AG10803 (cell line): ENCODE measurements at places on chromosomes 3 and 15.

DNA sequence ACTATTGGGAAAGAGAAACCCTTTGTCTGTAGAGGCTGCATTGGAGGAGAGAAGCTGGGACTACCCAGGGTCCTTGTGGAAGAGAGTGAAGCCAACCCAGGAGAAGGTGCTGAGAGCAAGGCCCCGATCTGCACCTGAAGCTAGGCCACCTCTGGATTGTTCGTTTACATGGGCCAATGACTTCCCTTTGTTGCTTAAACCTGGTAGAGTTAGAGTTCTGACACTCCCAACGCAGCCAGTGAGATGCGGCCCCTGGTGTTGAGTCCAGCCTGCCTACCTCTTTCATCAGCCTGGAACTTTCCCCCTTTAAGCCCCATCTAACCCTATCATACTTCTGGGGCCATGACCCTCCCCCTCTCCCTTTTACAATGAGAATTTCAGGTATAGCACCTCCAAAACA, 30.8 kb downstream of the CCDC13 start:
- DNase-seq, result no peak

GRCh38 chr15:70812827-70813364, 41.1 kb downstream of the LARP6 start:
- DNase-seq, result no peak

- DNase-seq, result no peak
Observed at GRCh38 chr3:176190755-176191154, 1006.5 kb downstream of the TBL1XR1 start.

- DNase-seq, result no peak
Observed at GRCh38 chr3:23256741-23257435, 53.8 kb downstream of the UBE2E2 start.

- no peak for DNase-seq
Observed at GRCh38 chr3:45623393-45623792, 28.8 kb downstream of the LIMD1 start.

GRCh38 chr3:151155409-151156128, 47.4 kb downstream of the GPR171 start:
- no peak for DNase-seq

DNA sequence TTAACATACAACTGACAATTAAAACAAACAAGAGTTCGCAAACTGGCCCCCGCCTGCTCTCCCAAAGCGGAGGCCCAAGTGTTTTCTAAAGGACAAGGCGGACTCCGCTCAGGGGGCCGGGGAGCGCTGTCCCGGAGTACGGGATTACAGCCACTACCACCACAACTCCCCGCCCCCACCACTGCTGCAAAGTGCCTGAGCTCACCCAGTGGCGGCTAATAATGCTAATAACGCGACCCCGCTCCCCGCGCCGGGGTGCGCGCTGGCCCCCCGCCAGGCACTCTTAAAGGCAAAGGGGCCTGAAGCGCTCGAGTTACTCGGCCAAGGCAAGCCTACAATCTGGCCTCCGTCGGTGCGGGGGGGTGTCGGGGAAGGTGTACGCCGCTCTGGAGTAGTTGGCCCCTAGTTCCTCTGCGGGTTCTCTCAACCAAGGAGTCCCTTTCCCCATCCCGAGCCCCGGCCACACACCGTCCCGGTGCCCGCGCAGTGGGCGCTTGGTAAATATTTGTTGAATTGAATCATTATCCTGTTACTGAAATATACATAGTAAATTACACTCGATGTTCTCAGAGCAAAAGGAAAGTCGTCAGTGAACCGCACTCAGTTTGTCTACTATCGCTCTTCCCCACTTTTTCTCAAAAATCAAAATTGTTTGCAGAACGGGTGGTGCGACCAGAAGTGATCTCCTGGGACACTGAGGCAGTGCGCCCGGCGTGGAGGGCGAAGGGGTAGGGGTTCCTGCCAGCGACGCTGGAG, 827 bp downstream of the WNT5A start:
- peak; percentile 84 for DNase-seq

DNA sequence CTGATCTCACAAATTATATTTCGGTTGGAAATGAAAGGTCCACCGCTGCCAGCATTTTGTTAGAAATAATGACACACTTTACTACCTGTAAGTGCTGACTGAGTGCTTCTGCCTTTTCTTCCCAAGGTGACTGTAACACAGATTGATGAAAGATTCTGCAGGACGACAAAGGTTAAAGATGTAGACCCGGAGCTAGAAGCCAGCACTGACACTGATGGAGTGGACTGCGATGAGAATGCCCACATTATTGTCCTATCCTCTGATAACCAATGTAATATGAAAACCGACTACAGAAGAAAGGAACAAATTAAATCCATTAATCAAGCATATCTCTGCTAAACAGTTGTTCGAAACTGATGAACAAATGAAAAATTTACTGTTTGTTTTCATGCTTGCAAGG, 666.5 kb downstream of the GBE1 start:
- DNase-seq, result no peak

DNA sequence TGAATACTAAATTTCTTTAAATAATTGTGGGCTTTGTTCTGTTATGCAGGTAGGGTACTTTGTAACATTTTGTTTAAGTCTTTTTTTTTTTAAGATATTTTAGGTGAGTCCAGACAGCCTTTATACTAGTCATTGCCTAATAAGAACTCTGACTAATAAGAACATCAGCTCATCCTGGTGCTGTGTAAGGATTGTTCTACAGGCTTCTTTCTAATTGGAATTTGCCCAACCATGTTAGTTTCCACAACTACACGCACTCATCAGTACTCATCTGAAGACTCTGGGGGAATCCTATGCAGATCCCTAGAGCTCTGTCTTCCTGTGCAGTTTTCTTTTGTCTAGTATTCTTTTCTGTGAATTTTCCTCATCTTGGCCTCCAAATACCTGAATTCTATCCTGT, 741.8 kb downstream of the IGSF11 start:
- no peak for DNase-seq

- peak; percentile 73 for DNase-seq
Observed at GRCh38 chr3:100040451-100041225, 73.7 kb downstream of the FILIP1L start.

DNA sequence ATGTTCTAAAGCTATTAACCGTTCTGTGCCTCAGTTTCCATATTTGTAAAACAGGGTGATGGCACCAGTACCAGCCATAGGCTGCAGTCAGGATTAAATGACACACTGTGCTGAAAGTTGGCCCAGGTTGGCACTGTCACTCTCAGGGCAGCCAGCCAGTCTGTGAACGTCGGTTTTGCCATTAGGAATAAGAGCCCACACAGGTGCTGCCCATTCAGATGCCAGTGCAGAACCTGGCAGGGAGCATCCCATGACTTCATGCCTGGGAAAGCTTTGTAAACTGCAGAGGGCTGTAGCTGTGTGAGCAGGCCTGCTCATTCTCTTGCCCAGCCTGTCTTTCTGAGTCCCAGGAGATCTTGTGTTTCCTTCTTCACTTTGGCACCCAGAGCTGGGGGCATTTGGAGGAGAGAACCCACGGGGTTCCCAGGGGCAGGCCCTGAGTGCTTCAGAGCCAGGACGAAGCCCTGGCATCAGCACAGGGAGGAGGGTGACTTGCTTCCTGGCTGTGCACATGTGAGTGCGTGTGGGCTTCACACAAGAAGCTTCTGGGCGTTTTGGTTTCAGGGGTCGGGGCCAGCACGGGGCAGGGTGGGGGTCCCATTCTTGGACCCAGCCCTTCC, 46.9 kb downstream of the ZNF710 start:
- DNase-seq, result peak; percentile 18

DNA sequence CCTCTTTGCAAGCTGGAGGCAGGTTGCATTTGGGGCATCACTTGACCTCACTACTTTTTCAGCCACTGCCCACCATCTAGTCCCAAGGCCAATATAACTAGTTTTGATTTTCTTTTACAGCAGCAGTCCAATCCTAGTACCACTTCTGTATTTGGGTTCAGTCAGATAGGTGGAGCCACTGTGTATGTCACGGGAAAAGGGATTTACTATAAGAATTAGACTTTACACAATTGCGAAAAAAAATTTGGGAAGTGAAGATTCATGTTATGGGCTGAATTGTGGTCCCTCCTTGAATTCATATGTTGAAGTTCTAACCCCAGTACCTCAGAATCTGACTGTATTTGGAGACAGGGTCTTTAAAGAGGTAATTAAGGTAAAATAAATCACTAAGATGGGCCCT, 37.4 kb upstream of the NMNAT3 start:
- no peak for DNase-seq

- no peak for DNase-seq
Observed at GRCh38 chr3:68973639-68974038, 39.8 kb downstream of the EOGT start.

DNA sequence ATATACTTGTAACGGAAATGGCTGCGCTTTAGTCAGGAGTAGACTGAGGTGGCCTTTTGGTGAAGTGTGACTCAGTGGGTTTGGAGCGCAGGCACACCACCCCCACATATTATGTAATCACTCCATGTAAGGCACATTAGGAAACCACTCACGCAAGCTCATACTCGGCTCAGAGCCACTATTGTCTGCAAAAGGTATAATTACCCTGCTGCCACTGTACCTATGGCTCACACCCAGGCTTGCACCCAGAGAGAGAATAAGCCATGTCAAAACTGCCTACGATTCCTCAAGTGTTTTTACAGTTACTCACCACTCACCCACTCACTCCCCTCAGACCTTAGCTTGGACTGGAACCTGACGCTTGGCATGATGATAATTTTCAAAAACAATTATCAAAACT, 611.9 kb upstream of the CCDC54 start:
- DNase-seq, result peak; percentile 65

DNA sequence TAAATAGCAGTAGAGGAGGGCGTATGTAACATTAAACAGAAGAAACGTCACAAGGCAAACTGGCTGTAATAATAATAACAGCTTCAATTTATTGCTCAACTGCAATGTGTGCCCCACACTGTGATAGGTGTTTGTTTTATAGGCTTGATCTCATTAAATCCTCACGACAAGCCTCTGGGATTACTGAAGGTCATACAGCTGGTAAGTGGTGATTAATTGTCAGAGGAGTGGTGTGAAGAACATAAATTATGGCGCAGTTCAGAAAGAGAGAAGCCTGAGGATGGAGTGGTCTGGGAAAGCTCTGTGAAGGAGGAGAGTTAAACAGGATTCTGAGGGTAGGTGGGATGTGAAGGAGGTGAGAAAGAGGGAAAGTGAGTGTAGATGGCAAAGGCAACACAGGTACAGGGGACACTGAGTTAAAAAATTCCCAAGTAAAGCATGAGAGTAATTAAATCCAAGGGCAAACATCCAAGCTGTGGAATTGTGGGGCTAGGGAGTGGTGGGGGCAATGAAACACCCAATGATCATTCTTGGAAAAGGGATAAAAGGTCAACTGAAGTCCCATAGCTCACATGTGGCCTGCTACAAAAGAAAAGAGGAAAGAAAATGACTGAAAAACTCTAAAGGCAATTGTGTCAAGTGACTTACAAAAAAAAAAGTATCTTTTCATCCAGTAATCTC, 16.5 kb upstream of the GLCE start:
- DNase-seq, result no peak

- no peak for DNase-seq
Observed at GRCh38 chr15:38149315-38149714, 103.3 kb upstream of the SPRED1 start.

- no peak for DNase-seq
Observed at GRCh38 chr3:34202975-34203374, 404.5 kb downstream of the PDCD6IP start.

GRCh38 chr15:33623010-33623409, 312.2 kb downstream of the RYR3 start:
- no peak for DNase-seq

- no peak for DNase-seq
Observed at GRCh38 chr3:127730171-127730570, 57.4 kb downstream of the ABTB1 start.

GRCh38 chr3:68123231-68123630, 468.8 kb upstream of the SUCLG2 start:
- DNase-seq, result no peak

DNA sequence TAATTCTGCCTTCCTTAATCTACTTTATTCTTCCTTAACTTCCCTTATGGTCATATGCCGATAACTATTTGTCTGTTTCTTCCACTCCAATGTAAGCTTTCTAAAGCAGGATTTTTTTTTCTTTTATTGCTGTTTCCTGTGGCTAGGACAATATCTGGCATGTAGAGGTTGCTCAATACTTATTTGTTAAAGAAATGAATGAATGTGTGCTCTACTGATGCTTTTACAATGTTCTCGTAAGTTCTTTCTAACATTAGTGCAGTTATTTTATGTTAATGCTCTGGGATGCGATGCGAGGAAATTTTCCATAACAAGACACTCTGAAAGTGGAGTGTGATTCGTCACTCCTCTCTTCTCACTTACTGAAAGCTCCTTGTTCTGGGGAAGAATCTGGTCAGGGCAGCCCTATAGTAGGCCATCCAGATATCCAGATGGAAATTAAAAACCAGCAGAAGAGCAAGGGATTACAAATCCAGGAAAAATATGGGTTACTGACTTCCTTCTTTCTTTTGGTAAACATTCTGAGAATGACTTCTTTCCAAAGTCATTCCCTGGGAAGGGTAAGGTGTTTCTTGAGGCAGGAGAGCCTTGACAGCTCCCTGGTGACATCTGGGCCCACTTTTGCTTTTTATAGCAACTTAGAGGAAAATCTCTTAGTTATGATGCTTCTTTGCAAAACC, 420.4 kb downstream of the PDCD6IP start:
- DNase-seq, result peak; percentile 1

GRCh38 chr15:101139986-101140696, 111.7 kb downstream of the CHSY1 start:
- no peak for DNase-seq

DNA sequence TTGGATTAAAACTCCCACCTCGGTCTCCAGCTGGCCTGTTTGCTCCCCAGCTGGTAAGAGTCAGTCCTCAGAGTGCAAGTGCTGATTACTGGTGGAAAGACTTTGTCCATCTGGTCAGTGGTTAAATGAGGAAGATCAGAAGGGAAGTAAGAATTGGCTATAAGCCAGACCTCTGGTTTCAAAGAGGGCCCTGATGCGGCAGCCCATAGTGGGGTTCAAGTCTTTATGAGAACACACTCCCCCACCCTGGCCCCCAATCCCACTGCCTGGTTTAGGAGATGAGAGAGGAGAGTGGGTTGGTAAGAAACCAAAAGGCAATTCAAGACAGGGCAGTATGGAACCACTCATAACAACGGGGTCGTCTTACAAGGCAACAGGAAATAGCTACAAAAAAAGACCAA, 65.0 kb downstream of the FRMD4B start:
- no peak for DNase-seq

- no peak for DNase-seq
Observed at GRCh38 chr3:189121092-189121491, 50.7 kb upstream of the TPRG1 start.

- peak; percentile 39 for DNase-seq
Observed at GRCh38 chr3:136949708-136950107, 8.1 kb upstream of the IL20RB start.
